Lung (tissue), 17 donors: ENCODE measurements at places on chromosomes 2 and 18. TPM values are rescaled to one million over a fixed set of nuclear protein-coding genes. Genes with fewer than 3 reads are reported as not detected.

DNA sequence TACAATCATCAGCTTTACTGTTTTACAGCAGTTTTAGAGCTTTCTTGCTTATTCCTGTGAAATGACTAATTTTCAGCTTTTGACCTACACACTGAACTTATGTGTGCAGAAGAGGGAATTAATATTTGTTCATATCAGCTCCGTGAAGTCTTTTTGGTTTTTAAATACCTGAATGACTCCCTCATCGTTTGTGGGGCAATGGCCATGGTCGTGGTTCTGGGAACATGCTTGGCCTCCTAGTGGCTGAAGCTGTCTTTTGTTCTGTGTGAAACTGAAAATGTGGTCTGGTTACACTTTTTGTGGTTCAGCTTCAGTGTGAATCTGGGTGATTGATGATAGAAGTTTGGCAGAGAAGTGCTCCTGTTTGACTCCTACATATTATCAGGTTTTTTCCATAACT is 408.1 kb downstream of the THSD7B start:
- no peaks in the 10 kb centered on the region for H3K36me3 ChIP-seq
- H3K4me3 ChIP-seq: no peak overlapping the region
- no peak overlapping the region for H3K27ac ChIP-seq
- no peaks in the 10 kb centered on the region for H3K27me3 ChIP-seq

HAAO gene
- total RNA-seq: 13.0 TPM

DNA sequence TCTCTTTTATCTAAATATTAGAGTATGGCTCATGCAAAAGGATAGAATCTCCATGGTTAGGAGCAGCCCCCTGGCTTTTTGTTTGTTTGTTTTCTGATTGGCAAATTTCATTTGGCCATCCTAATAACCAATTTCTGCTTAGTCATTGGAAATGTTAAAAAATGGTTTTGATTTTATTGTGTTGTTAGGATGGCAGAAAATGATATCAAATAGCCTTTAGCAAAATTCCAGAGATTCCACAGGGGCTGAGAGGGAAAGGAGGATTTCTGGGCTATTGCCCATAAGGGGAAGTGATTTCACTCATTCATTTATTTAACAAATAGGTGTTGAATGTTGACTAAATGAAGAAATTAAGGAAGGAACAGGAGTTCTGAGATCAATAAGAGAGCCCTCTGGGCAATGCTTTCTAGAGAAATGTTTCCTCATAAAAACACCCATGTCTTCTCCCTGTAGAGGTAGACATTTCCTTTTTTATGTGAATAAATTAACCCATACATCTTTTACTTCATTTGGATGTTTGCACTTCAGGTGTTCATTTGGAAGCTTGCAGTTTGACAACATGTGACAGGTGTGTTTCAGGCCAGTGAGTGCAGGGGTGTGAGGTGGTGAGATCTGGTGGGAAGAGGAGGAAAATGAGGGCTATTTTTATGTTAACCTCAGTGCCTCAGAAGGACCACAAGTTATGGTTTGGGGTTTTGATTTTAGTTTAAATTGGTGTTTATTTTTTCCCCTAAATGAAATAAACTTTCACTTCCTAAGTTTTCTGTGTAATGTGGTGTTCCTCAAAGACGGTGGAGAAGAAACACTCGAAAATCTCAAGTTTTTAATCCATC is 61.7 kb upstream of the EPC2 start:
- H3K4me3 ChIP-seq: no peak overlapping the region
- no peaks in the 10 kb centered on the region for H3K4me1 ChIP-seq
- DNase-seq: no peak
- no peak overlapping the region for H3K27ac ChIP-seq

KYNU gene
- 15.5 TPM for total RNA-seq

DNA sequence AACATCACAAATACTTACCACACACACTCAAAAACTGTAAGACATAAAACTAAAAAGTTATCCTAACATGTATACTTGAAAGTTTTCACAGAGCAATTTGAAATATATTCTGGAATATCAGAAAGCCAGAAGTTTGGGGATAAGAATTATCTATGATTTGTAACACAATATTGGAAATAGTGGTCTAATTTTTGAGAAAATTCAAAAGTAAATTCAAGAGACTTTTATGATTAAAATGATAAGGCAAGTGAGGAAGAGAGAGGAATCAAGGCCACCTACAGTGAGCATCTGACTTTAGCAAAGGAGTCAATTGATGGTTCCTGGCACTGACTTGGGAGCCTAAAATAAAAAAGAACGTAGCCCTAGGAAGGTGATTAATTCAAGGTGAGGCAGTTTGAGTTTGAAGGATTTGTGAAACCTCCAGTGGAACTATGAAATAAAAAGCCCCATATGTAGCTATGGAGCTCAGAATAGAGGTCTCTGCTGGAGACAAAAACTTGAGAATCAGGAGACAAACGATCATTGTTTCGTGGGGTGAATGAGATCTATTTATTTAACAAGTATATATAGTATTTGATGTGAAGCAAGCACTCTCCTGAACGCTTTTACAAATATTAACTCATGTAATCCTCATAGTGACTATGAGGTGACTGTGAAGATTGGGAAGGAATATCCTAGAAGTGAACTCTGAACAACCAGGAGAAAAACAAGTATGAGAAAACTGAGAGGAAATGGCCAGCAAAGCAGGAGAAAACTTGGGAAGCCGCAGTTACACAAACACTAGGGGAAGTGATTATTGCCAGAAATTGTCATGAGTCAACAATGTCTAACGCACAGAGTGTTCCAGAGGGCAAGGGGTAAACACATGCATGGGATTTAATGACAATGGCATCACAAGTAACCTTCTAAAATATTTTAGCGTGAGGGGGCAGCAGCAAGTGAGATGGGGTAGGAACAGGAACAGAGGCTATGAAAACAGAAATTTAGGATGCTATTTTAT is 12.8 kb downstream of the TFPI start:
- H3K4me1 ChIP-seq: peaks cover 5% of the 10 kb centered on the region
- DNase-seq: peak; percentile 65
- H3K27ac ChIP-seq: peak overlapping the region; percentile 39
- no peaks in the 10 kb centered on the region for H3K36me3 ChIP-seq
- H3K27me3 ChIP-seq: no peaks in the 10 kb centered on the region
- H3K4me3 ChIP-seq: no peak overlapping the region

DNA sequence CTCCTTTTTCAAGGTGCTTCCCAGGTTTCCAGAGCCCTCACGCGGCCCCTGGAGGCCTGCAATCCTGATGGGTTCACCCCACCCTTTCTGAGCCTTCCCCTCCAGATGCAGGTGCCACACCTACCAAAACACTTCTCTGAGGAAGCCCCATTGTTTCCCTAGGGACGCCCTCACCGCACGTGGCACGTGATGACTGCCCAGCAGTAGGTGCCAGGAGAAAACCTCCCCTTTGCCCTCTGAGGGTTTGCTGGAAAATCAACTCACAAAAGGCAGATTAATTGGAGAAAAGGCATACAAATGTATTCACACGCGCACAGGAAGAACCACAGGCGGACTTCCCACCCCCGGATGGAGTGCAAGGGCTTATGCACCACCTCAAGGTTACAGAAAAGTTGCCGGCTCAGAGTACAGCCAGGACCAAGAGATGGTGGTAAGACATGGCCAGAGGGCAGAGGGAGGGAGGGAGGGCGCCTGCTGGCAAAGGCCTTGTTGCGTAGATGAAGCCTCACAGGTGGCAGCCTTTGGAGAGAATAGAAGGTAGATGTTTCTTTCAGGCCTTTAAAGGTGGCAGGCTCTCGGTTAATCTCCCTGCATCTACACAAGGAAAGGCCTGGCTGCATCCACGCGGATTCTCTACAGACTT is 269.4 kb upstream of the RAB6C start:
- H3K36me3 ChIP-seq: no peaks in the 10 kb centered on the region
- H3K27me3 ChIP-seq: no peaks in the 10 kb centered on the region
- H3K27ac ChIP-seq: no peak overlapping the region
- no peaks in the 10 kb centered on the region for H3K4me1 ChIP-seq
- no peak for DNase-seq

EVA1A gene
- 51.3 TPM for total RNA-seq

GRCh38 chr2:9236045-9236344 is 29.4 kb downstream of the ASAP2 start:
- H3K27ac ChIP-seq: peak overlapping the region; percentile 84
- DNase-seq: no peak
- no peaks in the 10 kb centered on the region for H3K36me3 ChIP-seq
- no peaks in the 10 kb centered on the region for H3K27me3 ChIP-seq
- H3K4me1 ChIP-seq: peaks cover 17% of the 10 kb centered on the region

ALK gene
- total RNA-seq: 0.09 TPM

DNA sequence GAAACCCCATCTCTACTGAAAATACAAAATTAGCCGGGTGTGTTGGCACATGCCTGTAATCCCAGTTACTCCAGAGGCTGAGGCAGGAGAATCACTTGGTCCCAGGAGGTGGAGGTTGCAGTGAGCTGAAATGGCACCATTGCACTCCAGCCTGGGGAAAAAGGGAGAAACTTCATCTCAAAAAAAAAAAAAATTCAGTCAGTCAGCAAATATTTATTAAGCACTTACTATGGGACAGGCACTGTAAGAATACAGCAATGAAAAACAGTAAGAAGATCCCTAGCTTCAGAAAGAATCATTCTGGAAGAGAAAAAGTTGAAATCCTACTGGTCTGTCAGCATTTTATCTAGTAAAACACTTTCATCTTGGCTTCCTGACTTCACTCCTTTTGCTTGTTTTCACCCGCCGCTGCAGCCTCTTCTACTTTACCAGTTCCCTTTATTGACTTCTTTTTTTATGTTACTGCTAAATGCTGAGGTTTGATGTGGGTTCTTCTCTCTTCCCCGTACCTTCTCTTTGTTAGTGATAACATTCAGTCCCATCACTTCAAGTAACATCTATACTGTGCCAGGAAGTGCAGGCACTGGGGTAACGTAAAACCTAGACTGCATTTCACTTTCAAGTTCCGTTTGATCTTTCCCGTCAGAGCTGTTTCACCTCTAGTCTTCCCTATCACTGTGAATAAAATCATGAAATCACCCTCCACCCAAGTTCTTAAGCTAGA is 10.8 kb upstream of the TAF4B start:
- no peak overlapping the region for H3K4me3 ChIP-seq
- H3K4me1 ChIP-seq: no peaks in the 10 kb centered on the region
- no peak overlapping the region for H3K27ac ChIP-seq
- no peak for DNase-seq

GRCh38 chr2:47234456-47234855 is 79.3 kb upstream of the STPG4 start:
- DNase-seq: no peak
- H3K4me3 ChIP-seq: no peak overlapping the region
- no peak overlapping the region for H3K27ac ChIP-seq
- H3K36me3 ChIP-seq: no peaks in the 10 kb centered on the region

DNA sequence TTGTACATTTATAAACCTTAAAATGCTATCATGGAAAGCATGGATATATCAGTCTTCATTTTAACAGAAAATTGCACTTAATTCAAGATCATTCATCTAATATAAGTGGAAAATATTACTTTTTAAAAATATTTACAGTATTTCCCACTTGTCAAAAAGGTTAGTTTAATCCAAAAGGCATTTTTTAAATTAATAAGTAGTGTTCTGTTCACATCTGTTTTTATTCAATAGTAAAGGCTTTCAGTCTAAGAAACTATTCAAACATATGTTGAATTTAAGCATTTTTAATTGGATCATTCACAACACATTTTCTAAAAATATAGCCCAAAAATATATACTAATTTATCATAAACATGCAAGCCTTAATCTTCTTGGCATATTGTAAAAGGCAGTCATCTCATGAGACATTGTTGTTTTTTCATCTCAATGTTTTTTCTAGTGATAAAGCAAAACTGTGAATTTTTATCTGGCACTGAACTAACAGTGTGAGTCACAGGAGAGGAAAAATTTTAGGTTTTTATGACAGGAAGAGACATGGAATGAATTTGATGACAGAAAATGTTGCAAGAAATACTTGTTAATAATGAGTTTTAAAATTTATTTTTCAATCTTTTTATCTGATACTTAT is 1642.5 kb upstream of the TMEFF2 start:
- no peaks in the 10 kb centered on the region for H3K27me3 ChIP-seq
- no peak for DNase-seq
- H3K36me3 ChIP-seq: no peaks in the 10 kb centered on the region
- no peak overlapping the region for H3K4me3 ChIP-seq
- no peaks in the 10 kb centered on the region for H3K4me1 ChIP-seq
- H3K27ac ChIP-seq: no peak overlapping the region

- H3K4me3 ChIP-seq: no peak overlapping the region
- DNase-seq: no peak
- H3K4me1 ChIP-seq: peaks cover 17% of the 10 kb centered on the region
These were observed 31.1 kb downstream of the RNU4ATAC start for GRCh38 chr2:121561617-121562268.

COL4A3 gene
- 34.2 TPM for total RNA-seq

GRCh38 chr18:27377251-27377650 is 192.1 kb upstream of the CHST9 start:
- DNase-seq: no peak
- H3K36me3 ChIP-seq: no peaks in the 10 kb centered on the region
- no peaks in the 10 kb centered on the region for H3K27me3 ChIP-seq
- H3K4me3 ChIP-seq: no peak overlapping the region
- no peaks in the 10 kb centered on the region for H3K4me1 ChIP-seq
- H3K27ac ChIP-seq: no peak overlapping the region

- H3K27ac ChIP-seq: no peak overlapping the region
- H3K4me1 ChIP-seq: no peaks in the 10 kb centered on the region
- H3K36me3 ChIP-seq: peaks cover 2% of the 10 kb centered on the region
- no peak overlapping the region for H3K4me3 ChIP-seq
- no peak for DNase-seq
These were observed 23.7 kb downstream of the TRAF3IP1 start for GRCh38 chr2:238344035-238344434.

DNA sequence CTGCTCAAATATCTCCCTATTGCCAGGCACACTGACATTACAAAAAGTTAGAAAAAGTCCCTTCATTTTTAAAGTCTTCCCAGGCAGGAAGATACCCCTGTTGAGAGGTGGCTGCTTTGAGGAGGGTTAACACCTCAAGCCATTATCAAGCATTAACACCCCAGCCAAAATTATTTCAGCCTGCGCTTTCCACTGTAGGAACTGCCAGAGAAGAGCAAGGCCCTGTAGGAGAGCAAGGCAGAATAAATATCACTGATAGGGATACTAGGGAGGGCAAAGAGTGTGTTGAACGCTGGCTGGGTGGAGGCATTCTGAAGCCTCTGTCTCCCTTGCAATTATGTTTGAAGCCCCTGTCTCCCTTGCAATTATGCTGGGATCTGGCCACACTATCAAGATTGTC is 1020.7 kb upstream of the CELF4 start:
- no peaks in the 10 kb centered on the region for H3K36me3 ChIP-seq
- no peaks in the 10 kb centered on the region for H3K27me3 ChIP-seq
- H3K4me3 ChIP-seq: no peak overlapping the region
- H3K27ac ChIP-seq: no peak overlapping the region
- H3K4me1 ChIP-seq: no peaks in the 10 kb centered on the region

- H3K27me3 ChIP-seq: no peaks in the 10 kb centered on the region
- H3K27ac ChIP-seq: no peak overlapping the region
- no peak for DNase-seq
- no peaks in the 10 kb centered on the region for H3K36me3 ChIP-seq
- H3K4me3 ChIP-seq: no peak overlapping the region
These were observed 18.6 kb downstream of the COLEC11 start for GRCh38 chr2:3613524-3613905.
